ENCODE measurements at places on chromosomes 2 and 18.

GRCh38 chr2:65434592-65435241 lies 2.3 kb upstream of the SPRED2 start:
- DNase-seq, result no peak

DNA sequence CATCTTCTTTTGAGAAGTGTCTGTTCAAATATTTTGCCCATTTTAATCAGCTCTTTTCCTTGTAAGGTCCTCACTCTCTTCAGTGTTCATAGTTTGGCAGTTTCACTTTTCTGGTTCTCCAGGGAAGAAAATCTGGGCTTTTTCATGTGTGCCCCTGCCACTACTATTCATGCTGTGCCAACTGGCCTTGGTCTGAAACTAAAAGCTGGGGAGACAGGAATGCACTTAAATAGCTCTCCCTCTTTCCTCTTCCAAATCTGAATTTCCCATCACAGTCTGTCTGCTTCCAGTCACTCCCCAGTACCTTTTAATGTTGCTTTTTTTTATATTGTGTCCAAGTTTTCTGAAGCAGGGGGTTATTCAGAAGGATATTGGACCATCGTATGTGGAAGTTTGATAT lies 574.3 kb upstream of the POU3F3 start:
- no peak for DNase-seq

- no peak for DNase-seq
Measured at GRCh38 chr2:60354713-60355112, 198.7 kb downstream of the BCL11A start.

- DNase-seq, result no peak
Measured at GRCh38 chr2:67835266-67835665, 227.5 kb downstream of the C1D start.

DNA sequence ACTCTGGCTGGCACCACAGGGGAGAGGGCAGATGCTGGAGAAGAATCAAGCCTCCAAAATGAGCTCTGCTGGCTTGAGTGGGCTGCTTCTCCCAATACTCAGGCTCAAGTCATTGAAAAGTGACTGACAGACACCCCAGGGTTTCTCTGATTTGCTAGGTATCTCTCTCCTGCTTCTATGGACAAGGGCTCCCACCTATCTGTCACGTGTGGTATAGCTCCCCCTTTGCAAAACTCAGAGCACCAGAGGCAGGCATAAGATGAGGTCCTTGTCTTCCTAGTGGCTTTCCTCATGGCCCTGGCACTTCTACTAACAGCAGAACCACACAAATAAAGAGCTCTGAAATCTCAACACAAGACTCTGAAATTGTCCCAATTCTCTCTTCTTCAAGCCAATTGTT lies 105.2 kb downstream of the GALNT14 start:
- DNase-seq, result no peak

GRCh38 chr2:23005469-23005868 lies 379.5 kb upstream of the KLHL29 start:
- DNase-seq, result no peak

DNA sequence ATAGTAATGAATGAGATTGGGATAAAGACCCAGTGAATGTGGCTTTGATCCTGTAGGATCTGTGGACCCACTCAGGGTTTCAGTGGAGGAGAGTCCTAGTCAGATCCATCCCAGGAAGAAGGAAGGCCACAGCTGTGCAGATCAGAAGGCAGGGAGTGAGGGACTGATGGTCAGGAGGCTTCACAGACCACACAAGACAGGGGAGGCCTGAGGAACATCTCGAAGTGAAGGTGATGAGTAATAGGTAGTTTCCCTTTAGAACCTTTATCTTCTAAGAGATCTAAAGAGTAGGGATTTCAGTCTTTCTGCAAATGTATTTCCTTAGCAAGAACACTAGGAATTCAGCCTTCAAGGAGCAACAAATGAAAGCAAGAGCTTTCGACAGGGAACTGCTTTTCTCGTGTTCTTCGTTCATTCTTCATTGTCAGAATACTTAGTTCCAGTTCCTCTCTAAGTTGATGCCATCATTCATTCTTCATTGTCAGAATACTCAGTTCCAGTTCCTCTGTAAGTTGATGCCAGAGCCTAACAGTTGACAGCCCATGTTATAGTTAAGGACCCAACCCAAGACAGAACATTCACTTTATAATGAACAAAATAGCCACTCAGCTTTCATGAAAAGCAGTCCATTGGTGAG lies 150.2 kb upstream of the EPAS1 start:
- DNase-seq, result peak; percentile 12

DNA sequence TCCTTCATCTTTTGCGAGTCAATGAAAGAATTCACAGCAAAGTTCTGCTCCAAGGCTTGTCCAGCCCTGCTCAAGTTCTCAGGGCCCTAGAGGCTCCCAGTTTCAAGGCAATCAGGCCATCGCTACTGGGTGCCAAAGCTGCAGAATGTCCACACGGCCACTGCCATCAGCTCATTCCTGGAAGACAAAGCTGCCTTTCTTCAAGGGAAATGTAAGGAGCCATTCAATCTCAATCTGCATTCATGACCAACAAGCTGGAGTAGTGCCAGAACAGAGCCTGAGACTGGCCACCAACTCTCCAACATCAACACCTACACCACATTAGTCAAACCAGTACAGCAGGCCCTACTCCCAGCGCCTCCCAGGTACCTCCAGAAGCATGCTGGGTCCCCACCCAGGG lies 202.2 kb downstream of the TCF4 start:
- no peak for DNase-seq

DNA sequence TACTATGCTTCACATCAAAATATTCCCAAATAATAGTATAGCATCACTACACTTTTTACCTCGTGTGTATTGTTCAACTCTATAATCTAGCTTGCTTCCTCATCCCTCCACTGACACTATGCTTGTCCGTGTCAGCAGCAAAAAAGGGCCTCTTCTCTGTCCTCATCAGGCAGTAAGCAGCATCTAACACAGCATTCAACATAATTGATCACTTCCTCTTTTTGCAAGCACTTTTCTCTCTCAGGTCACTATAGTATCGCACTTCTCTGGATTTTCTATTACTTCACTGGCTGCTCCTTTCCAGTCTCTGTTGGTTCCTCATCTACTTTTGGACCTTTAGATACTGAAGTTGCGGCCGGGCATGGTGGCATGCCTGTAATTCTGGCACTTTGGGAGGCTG lies 64.9 kb upstream of the ZSWIM2 start:
- no peak for DNase-seq

- no peak for DNase-seq
Measured at GRCh38 chr18:48371854-48372602, 37.2 kb downstream of the ZBTB7C start.
